Neural crest cell (in vitro differentiated cells): ENCODE measurements at places on chromosomes 16 and 17.

DNA sequence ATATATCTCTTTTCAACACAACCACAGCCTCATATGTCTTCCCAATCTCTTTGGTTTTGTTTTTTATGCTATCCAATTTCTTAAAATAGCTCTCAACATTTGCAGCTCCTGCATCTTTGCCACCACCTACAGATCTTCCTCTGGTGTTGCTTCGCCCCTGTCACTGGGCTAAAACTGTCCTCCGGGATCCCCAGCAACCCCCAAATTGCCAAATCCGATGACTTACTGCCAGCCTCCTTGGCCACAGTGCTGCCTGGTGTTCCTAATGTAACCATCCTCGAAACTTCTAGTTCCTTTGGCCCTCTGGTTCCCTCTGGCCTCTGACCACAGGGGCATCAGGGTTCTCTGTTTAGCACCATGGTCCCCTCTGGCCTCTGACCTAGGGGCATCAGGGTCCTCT is 70.8 kb downstream of the ELAC2 start:
- no peak for DNase-seq

- no peak for DNase-seq
These were observed 243.9 kb downstream of the IRF8 start for GRCh38 chr16:86142801-86143236.

- DNase-seq = no peak
These were observed 1.2 kb upstream of the UTP6 start for GRCh38 chr17:31902693-31903092.

- DNase-seq = no peak
These were observed 13.1 kb downstream of the SPATA33 start for GRCh38 chr16:89670496-89671431.

DNA sequence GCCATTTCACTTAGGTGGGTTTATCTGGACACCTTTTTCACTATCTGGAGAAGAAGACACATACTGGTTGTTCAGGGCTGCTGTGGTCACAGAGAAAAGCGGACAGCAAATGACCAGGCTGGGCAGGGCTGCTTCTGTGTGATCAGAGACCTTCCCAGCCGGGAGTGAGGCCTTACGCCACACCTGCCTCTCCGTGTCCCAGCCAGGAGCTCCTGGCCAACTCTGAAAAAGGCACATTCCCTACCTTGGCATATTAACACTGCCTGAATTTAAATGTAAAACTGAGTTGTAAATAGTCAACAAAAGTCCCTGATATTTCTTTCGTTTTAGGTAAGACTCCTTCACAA is 9.1 kb upstream of the SOST start:
- no peak for DNase-seq

- DNase-seq = no peak
These were observed 3.6 kb downstream of the CDC42EP4 start for GRCh38 chr17:73308017-73308823.

GRCh38 chr16:57956924-57957672 is 13.8 kb downstream of the CNGB1 start:
- DNase-seq = no peak

DNA sequence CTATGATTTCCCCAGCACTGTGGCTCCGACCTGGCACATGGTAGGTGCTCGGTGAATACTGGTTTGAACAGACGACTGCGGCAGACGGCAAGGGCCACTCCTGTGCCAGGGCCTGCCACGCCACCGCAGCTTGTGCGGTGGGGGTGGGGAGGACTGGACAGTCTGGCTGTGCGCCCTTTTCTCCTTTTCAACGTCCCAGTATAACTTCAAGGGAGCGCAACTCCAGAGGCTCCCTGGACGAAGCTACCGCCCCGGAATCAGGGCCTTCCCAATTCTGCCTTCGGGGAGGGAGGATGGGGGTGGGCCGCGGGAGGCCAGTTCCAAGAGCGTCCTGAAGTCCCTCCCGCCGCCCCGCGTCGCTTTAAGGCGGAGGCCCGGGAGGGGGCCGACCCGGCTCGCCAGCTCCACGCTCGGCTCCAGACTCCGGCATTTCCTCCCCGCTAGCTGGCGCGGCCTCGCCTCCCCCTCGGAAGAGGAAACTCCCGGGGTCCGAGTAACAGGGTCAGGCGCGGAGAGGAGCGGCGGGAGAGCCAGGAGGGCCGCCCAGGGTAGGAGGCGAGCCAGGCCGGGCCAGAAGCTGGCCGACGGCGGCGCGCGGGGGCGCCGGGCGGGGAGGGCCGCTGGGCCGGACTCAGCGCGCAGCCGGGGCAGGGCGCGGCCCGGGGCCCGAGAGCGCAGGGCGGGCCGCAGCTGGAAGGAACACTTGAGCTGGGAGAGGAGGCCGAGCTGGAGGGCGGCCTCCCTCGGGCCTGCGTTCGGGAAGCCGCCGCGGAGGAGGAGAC is at the start of gene ITPRIPL2:
Gene ITPRIPL2 (plus strand): TSS at position 388 of the 782 bp plus-strand sequence. CDS start 498 bp downstream, outside the sequence.
- peak; percentile 58 for DNase-seq

DNA sequence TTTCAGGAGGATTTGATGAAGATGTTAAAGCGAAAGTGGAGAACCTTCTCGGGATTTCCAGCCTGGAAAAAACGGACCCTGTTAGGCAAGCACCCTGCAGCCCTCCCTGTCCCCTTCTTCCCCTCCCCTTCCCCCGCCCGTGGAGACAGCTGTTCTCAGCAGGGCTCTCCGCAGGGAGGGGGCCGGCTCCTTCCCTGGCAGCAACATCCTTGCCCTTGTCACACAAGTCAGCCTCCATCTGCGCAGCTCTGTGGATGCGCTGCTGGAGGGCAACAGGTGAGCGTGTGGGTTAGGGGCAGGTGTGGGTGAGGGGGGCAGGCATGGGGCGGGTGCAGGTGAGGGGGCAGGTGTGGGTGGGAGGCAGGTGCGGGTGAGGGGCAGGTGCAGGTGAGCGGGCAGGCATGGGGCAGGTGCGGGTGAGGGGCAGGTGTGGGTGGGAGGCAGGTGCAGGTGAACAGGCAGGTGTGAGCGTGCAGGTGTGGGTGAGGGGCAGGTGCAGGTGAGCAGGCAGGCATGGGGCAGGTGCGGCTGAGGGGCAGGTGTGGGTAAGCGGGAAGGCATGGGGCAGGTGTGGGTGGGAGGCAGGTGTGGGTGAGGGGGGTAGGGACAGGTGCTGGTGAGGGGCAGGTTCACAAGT is 9.4 kb downstream of the CYBC1 start:
- DNase-seq = no peak

DNA sequence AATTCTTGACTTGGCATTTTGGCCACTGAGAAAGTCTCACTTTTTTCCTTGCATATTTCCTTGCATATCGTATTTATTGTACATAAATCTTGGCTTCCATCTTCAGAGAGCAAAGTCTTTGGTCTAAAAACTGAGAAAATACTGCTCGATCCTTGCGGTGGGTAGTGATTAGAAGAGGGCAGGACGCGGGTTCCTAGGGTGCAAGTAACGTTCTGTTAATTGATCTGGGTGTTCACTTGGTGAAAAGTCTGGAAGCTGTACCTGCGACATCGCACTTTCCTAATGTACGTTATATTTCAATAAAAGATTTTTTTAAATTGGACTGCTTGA is 758 bp upstream of the UBALD2 start:
- no peak for DNase-seq

DNA sequence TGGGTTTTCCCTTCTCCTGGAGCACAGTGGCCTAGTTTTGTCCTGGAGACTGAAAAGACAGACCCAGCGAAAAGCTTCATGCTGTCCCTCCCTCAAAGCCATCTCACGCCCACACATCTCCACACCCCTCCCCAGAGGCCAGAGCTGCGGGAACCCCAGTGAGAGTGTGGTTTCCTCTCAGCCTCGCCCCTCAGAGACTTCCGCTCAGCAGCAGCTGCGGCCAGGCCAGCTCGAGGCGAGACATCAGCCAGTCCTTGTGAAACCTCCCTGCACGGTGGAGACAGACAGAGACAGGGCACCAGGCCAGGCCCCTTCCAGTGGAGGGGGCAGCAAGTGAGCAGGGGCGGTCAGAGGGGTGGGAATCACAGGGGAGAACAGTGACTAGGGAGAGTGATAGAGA is 77.0 kb upstream of the TNRC6C start:
- no peak for DNase-seq

- no peak for DNase-seq
These were observed 11.1 kb downstream of the CD300LG start for GRCh38 chr17:43857957-43858600.

- DNase-seq = no peak
These were observed 27.7 kb downstream of the TPSG1 start for GRCh38 chr16:1197237-1197866.

DNA sequence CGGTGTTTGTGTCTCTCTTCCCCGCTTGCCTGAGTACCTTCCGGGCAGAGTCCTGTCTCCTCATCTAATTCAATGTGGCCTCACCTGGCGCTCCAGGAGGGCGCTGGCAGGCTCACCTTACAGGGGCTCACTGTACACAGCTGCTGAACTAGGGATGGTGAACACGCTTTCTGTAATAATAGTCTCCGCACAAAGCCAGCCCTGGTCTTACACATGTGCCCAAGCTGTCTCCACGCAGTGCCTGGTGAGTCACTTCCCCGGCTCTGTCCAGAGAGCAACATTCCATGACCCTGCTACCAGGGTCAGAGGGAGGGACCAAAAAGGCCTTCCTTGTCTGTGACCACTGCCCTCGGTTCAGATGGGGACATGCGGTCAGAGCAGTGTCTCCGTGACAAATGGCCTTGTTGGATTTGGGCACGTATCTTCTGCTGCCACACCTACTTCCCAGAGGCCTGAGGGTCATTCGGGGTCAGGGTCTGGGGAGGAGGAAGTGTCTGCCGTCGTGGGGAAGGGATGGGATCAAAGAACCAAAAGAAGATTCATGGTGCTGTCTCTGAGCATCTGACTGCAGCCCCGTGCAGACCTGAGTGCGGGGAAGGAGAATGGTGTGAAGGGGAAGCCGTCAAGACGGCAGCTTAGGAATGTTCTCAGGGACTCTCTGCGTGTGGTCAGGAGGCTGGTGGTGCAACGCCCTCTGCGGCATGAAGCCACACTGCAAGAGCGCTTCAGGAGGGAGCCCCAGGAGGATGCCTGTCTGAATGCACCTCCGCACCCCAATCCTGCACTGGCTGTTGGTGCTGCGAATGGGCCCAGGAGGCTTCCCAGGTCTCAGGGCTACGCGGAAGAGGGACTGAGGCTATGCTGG is 68.8 kb downstream of the IL21R start:
- DNase-seq = no peak

GRCh38 chr16:11672206-11673090 is 4.2 kb downstream of the SNN start:
- no peak for DNase-seq

DNA sequence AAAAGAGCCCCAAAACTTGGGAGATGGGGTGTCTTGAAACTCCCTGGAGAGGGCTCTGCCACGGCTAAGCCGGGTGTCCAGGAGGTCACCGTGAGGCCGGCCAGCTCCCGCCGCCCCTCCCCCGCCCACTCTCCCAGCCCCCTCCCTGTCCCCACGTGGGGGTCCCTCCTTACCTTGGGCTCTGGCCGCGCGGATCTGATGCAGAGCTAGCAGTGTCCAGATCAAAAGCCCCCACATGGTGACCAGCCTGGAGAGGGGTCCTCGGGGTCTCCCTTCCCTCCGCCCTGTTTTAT is 447 bp downstream of the SDK2 start:
- DNase-seq = peak; percentile 48

- DNase-seq = peak; percentile 68
These were observed at the start of gene CDK5R1 for GRCh38 chr17:32486701-32487472. Gene CDK5R1 (plus strand): TSS chr17:32486993. CDS start chr17:32487621, 628 bp downstream.

- DNase-seq = no peak
These were observed 393.2 kb downstream of the PMP22 start for GRCh38 chr17:14871921-14872320.

GRCh38 chr16:22971346-22971924 is 157.5 kb downstream of the HS3ST2 start:
- no peak for DNase-seq

GRCh38 chr16:58842746-58843145 is 108.6 kb upstream of the GOT2 start:
- DNase-seq = no peak

DNA sequence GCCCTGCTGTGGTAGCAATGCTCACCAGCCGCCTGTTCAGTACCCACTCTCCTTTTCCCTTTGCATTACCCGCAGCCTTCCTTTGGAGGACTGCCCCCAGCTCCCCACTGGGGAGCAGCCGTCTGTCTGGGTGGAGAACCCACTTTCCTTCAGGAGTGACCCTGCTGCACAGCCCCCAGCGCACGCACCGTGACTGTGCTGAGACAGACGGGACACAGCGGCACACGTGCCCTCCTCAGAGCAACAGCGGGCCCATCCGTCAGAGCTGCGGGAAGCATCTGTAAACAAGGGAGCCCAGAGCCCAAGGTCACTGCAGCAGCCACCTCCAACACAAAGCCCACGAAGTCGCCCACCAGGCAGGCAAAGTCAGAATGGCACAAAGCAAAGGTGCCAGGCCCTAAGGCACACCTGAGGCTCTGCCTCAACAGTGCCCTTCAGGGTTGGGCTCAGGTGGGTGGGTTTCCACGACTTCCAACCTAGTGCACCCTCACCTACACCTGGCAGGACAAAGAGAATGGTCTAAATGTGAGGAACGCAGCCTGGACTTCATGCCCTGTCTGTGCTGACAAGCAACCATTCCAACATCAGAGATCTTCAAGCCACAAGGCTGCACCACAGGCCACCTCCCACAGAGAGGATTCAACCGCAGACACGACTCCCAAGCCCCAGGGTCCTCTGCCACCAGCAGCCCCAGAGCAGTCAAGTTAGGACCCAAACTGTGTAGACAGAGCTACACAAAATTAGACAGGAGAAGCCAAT is 9.9 kb downstream of the AXIN1 start:
- DNase-seq = no peak

- no peak for DNase-seq
These were observed 45.4 kb downstream of the RAP1GAP2 start for GRCh38 chr17:2841606-2842005.

DNA sequence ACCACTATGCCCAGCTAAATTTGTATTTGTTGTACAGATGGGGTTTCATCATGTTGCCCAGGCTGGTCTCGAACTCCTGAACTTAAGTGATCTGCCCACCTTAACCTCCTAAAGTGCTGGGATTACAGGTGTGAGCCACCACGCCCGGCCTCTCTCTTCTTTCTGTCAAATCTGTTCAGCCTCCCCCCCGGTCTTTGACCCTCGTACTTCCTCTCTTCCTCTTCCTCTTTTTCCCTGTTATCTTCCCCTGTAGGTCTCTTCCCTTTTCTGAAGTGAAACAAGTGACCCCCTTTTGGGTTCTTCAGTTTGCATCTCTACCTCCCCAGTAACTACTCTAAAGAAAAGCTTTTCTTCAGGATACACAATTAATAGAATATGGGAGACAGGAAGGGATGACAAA is 31.7 kb upstream of the DHX40 start:
- no peak for DNase-seq

DNA sequence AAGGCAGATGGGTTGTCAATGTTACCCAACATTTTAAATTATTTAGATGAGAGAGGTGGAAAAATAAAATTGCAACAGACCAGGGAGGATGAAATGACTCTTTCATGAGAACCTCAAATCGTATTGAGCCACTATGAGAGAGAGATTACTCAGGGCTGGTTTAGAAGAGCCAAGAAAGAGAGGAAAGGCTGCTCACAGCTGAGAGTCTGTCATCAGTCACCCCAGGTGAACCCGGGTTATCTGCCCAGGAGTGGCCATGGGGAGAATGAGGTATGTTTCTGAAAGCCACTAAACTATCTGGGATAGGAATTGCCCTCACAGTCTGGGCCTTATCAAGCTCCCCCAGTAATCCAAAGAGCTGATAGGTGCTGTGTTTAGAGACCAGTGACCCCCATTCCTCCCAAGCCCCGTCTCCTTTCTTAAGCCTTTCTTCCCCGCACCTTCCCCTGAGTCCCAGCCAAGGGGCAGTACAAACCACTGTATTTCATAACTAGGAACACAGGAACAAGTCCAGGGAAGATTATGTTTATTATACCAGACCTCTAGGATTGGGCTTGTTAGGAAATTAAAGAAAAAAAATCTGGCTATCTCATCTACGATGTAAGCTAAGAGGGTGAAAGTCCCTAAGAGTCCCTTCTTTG is 158.9 kb upstream of the NOL11 start:
- no peak for DNase-seq
